ENCODE measurements at places on chromosomes 4 and X. TPM values are rescaled to one million over a fixed set of nuclear protein-coding genes. Genes with fewer than 3 reads are reported as not detected.

DNA sequence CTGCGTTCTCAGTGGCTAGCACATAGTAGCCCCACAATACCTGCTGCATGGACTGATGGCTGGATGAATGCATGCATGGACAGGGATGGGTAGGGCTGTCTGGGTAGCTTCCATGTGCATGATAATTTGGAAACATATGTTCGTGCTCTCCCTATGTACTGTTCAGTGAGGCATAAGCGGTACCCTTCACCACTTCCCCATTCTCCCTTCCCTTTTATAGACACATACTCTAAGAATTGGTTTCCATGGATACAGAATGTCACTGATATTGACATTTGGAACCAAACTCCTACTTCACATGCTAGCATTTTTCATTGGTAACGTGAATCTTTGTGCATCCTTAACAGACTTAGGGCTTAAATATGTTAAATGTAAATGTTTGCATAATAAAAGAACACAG is 20.4 kb downstream of the USP46 start:
- no peak for ATAC-seq

DNA sequence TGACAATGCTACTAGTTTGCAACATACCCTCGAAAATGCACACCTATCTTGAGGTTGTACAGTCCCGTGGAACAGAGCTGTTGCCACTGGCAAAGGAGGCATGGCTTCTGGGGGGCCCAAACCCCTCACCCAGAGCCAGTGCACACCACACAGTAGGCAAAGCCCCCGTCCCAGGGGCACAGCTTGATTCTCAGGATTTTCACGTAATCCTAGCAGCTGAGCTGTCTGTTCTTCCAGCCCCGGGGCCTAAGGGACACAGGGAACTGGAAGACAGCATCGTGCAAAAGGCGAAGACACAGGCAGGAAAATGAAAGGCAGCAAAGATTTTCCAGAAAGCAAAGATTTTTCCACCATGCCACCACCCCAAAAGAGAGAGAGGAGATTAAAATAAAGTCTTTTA is 77.2 kb downstream of the JAKMIP1 start:
- no peak for ATAC-seq

DNA sequence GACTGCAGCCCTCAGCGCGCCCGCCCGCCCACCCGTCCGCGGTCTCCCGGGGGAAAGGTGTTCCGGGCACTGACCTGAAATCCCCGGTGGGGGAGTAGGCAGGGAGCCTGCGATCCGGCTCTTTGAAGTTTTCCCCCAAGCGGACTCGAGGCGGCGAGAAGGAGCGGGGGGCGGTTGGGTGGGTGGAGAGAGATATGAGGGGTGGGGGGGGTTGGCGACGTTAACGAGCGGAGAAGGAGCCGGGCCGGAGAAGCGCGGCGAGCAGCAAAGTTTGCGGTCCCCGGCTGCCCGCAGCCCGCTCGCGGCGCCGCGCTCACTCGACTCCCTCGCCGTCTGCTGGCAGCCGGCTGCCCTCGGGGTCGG is 636 bp downstream of the BCOR start:
- no peak for ATAC-seq

DNA sequence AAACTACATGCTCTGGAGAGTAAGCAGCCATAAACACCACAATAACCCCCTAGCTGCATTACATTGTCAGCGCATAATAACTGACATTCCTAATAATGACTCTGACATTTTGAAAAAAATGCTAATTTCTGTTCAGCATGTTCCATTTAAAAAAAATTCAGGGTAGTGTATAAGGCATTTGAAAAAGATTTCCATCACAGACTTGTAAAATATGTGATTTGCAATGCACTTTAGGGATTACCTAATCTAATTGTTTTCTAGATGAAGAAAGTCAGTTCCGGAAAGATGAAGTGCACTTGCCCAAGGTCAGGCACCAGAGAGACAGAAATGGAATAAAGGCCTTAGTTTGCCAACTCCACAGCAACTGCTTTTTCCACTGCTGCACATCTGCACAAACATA is 55.3 kb downstream of the FANCB start:
- ATAC-seq: no peak

DNA sequence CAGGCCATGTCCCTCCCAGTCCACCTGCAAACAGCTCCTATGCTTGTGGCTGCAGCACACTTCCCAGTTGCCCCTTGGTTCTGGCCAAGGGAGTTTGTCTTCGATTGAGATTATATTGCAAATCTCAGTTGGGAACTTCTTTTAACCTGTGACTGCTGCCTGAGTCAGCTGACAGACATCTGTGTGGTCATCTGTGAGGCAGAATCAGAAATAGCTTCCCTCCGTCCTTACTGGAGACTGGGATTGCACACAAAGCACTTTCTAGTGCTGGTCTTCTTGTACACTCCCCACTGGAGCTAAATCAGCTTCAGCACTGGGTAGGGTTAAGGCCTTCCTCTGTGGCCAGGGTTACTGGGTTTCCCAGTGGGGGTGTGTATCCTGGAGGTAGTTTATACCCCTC is 34.3 kb downstream of the ZNF330 start:
- no peak for ATAC-seq

- ATAC-seq: no peak
Measured at GRCh38 chrX:22541926-22542325, 269.2 kb downstream of the CBLL2 start.

DNA sequence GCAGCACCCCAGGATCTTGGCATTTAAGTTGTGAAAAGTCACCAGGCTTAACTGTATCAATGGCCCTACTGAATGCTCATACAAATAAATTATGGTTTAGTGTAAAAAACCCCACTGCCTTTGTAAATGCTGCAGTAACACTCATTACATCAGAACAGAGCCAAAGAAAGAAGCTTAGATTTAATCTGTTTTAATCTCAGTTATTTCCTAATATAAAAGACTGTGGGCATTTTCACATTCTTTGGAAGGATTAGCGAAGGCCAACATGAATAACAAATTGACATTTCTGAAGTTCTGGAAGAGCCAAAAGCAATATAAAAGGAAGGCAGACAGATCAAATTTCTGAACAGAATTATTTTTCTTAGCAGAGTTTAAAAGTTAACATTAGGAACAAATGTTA is 140.0 kb upstream of the HCCS start:
- ATAC-seq: no peak

DNA sequence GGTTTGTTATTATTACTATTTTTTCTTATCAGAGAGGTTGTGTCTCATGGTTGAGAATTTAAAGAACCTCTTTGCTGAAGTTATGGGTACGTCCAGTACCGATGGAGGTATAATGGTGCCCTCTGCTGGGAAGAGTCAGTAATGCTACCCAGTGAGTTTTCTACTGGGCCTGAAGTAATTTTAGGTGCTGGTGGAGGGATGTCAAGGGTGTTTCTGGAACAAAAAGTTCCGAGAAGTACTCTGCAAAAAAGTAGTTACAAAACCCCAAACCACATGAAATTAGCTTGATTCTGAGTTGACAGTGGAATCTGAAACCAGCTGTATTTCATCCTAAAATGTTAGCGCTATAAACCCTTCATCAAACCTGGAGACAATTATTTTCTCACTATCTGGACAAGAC is 102.5 kb upstream of the MID1 start:
- peak; percentile 63 for ATAC-seq

GRCh38 chr4:76559236-76560071 is 124.4 kb downstream of the SHROOM3 start:
- peak; percentile 48 for ATAC-seq

Gene EMCN
- total RNA-seq: 4.7 TPM

Gene MAGEA9B
- not detected for total RNA-seq

Measured in esophagus mucosa (tissue), 1 donor.